ENCODE measurements at places on chromosomes 16 and 17.

GRCh38 chr16:75389096-75389690 lies 44.1 kb downstream of the CFDP1 start:
- DNase-seq, result no peak

- DNase-seq, result no peak
These were observed 3.8 kb downstream of the LITAFD start for GRCh38 chr16:8885674-8886592.

DNA sequence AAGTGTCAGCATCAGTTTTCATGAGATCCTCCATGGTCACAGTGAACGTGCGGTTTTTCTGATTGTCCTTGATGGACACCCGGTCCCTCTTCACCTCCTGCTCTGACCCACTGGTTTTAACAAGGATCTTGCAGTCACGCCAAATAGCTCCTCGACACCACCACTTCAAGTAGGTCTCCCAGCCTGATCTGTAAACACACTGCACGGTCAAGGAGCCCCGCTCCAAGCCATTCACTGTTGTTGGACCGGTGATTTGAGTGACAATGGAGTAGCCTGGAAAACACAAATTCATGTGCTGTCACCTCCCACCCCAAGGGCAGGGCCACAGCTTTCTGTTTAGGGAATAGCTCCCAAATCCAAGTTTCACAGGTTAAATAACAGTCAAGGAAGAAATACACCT lies 8.2 kb downstream of the CD300LF start:
- DNase-seq, result no peak

GRCh38 chr17:33816842-33817617 lies 438.1 kb upstream of the CCL2 start:
- DNase-seq, result no peak

GRCh38 chr17:7589204-7589868 lies 558 bp downstream of the SOX15 start:
- DNase-seq, result peak; percentile 83
